Myocyte (in vitro differentiated cells): ENCODE measurements at places on chromosomes 5 and 9.

- peak; percentile 88 for DNase-seq
Observed at GRCh38 chr5:181246276-181247049, 2.8 kb upstream of the RACK1 start.

- DNase-seq: peak; percentile 86
Observed at GRCh38 chr5:72510610-72511181, 3.5 kb upstream of the ZNF366 start.

DNA sequence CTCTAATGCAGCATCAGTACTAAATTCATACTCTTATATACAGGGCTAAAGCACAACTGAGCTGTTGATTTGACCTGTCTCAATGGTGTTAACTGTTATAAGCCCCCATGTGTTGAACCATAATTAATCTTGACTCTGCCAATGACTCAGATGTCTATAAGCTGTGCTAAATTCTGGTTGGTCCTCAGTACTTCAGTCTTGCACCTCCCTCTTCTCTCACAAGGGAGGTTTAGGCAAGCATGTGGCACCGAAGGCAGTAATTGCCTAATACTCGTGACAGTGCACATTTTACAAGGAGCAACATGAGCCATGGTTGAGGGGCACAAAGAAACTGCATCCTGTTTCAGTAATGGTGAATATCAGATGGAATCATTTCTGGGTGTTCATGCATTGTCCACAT lies 255.9 kb downstream of the TRPM3 start:
- no peak for DNase-seq

DNA sequence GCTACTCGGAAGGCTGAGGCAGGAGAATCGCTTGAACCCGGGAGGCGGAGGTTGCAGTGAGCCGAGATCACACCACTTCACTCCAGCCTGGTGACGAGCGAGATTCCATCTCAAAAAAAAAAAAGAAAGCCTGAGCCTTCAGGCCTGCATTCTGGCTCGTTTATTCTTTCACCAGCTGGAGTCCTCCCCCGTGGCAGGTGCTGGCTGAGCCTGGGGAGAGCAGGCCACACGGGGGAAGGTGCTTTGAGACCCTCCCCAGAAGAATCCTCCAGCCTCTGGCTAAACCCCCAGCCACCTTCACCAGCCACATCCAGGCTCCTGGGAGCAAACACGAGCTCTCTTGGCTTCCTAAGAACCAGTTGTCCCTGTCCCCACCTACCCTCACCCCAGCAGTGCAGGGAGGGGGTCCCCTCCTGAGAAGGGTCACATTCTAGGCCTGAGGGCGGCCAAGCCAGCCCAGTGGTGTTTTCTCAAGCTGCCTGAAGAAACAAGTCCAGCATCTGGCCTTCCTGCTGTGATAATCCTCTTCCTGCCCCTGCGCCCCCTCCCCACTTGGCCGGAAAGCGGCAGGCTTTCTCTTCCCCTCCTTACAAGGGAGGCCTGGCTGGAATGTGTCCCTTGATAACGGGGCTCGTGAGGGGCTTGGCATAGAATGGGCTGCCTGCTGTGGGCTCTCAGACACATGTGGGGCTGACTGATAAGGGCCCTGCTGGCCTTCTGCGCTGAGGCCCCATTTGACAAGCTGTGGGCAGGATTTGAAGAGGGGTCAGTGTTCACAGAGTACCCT lies 41.5 kb downstream of the PLPP7 start:
- no peak for DNase-seq

DNA sequence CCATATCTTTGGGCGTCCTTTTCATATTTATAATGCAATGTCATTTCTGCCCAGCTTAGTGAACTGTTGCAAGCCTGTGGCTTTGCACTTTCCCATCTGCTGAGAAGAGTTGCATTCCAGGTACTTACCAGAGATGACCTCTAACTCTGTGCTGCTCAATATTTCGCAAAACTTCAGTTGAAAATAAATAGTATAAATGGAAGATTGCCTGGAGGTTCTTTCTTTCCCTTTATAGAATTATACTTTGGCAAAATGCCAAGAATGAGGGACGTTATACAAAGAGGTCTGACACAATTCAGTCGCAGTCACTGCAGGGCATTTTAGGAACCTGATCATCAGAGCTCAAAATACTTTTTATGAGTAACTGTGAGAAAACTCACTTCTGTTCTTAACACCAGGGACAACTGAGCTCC lies 18.9 kb upstream of the VLDLR start:
- peak; percentile 14 for DNase-seq

DNA sequence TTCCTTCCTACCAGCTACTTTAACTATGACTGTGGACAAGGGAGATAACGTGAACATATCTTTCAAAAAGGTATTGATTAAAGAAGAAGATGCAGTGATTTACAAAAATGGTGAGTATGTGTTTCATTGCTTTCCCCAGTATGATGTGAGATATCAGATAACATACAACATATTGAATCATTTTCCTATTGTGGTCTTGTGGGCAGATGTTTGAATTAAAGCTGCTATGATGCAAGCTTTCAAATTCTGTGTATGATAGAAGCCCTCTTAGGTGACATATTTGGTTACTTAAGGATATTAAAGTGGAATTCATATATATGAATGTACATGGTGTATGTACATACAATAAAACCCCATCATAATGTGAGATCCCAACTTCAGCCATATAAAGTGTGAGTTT lies 59.5 kb downstream of the TEK start:
- DNase-seq: no peak

GRCh38 chr9:134156564-134157377 lies 7.6 kb downstream of the RNU6ATAC start:
- DNase-seq: no peak
